Stimulated activated CD8-positive, alpha-beta memory T cell treated with anti-CD3 and anti-CD28 coated beads, Interleukin-15, amount 100 ng/mL, for 4 hours (primary cell): ENCODE measurements at places on chromosomes 4 and X.

- DNase-seq: no peak
Observed at GRCh38 chr4:55466001-55466400, 70.2 kb downstream of the TMEM165 start.

DNA sequence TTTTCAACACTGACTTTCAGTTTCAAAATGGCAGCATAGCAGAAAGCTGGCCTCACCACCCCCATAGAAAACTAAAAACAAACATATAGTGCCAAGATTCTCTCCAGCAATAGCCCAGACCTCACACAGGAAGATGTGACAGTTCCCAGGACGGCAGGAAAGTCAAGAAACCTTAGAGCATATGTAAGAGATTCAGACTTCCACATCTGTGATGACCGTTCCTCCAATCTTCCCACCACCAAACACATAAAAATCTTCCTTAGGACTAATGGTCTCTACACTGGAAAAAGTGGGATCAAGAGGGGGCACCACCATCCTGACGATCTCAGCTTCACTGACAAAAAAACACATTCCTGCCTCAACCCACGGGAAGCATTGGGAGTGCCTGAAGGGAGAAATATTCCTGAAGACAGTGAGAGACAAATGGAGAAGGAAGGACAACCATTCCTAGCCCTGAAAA, 134.1 kb upstream of the CPXCR1 start:
- no peak for DNase-seq

- DNase-seq: no peak
Observed at GRCh38 chr4:113434247-113434587, 327.3 kb downstream of the CAMK2D start.

DNA sequence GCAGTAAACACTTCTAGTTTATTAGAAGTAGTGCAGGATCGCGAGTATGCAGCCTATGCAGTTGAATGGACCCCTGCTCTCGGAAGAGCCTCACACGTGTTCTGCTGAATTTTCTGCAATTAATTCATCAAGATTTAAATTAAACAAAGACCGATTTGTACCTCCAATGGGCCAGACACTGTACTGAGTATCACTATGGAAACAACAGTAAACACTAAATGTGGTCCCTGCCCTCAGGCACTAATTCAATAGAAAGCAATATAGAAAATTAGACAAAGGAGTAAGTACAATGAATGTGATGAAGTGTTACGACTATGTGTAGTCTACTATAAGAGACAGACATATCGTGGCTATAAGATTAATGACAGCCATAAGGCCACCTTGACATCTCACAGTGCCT, 740.3 kb upstream of the FRG1 start:
- DNase-seq: no peak
